NCI-H1436 (cell line): ENCODE measurements at places on chromosomes 6 and 20.
A peak's percentile ranks its signal among the peaks of the same experiment; 100 is the strongest.

GRCh38 chr6:43506171-43506570 is 4.0 kb downstream of the LRRC73 start:
- no peak for DNase-seq

- DNase-seq: no peak
Observed at GRCh38 chr6:106785298-106785697, 155.9 kb downstream of the QRSL1 start.

DNA sequence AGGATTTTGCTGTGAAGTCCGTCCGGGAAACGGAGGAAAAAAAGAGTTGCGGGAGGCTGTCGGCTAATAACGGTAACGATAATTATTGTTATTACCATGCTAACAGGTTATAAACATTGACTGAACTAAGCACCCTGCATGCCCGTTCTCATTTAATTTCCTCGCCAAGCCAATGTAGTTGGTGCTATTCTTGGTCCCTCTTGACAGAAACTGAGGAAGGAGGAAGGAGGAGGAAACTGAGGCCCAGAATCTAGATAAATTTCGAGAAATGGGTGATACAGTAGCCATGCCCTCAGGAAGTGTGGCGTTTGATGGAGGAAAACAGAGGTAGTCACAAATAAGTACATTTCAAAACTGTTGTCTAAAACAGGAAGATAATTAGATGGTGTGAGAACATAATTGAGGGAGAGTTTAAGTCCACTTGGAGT is 474 bp downstream of the TPX2 start:
- DNase-seq: no peak

GRCh38 chr20:59361411-59361810 is 61.0 kb downstream of the EDN3 start:
- no peak for DNase-seq

DNA sequence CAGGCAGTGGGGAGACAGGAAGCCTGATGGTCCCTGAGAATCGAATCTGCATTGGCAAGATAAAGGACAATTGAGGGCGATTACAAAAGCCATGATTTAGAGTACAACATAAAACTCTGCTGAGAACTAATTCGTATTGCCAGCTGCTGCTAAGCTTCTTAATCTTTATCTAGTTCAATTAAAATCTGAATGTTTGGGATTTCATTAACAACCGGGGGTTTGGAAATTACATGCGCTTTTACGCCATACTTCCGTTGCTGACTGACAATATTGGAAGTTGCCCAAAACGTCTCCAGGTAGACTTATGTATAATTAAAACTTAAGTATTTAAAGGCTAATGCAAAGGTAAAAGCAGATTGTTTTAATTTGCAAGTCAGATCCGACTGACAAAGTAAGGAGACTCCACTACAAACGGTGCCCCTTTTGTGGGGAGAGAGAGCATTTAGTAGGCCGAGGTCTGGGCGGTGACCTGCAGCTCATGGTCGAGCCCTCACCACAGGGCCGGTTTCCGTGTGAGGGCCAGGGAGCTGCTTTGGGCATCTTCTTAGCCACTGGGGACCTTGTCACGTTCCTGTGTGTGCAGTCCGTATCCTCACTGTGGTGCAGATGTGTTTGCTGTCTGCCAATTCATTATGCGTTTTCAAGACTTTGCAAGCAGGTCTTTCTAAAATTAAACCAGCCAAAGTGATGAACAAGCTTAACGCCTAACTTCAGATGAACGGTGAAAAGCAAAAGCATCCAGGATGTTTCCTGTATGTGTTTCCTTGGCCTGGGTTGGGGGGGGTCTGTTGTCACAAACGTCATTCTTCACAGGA is 49.9 kb downstream of the CDH4 start:
- no peak for DNase-seq

DNA sequence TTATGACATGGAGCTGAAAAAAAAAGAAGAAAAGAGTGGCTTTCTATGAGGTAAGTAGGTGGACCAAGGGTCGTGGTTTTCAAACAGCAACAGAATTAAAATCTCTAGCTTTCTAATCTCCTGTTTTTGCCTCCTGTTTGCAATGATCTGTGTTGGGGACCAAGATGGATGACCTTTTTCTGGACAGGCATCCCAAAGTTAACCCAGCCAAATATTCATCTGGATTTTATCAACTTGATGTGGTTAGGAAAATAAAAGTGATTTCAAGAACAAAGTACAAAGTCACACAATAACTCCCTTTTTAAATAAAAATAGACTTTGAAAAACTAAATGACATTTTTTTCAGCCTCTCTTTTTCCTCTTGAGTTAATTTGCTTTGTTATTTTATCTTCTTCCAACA is 282.1 kb upstream of the PRDM1 start:
- DNase-seq: no peak

GRCh38 chr6:37506479-37506878 is 6.8 kb upstream of the CCDC167 start:
- DNase-seq: no peak

GRCh38 chr6:36625158-36625919 is 31.2 kb downstream of the SRSF3 start:
- DNase-seq: no peak

GRCh38 chr20:421685-422250 is 13.7 kb downstream of the RBCK1 start:
- no peak for DNase-seq

DNA sequence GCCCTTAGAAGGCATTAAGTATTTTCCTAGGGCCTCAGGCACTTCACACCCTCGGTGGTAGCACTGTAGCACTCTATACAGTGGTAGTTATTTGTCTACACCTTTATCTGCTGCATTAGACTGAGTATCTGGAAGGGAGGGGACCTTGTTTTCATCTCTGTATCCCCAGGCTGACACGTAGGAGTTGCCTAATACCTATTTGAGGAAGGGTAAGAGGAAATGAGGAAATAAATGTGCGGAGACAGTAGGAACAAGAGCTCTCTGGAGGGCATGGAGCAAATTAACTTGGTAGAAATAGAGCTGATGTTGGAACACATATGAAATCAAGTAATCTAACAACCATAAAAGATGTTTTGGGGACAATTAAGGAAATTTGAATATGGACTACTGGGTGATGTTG is 3.9 kb downstream of the CNPY3 start:
- DNase-seq: no peak

DNA sequence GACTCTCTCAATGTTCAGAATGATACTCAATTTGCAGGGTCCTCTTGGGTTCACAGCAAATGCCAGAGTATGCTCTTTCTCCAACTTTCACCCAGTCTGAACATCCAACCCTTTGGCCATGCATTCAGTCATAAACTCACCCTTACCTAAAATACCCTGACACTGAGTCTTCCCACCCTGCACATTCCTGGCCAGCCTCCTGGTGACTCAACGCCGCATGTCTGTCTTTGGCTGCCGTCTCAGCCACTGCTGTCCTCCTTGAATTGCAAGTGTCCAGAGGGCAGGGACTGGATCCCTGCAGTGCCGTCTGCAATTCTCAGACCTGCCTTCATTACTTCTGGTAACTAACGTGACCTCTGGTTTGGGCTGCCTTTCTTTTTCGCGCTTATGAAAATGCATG is 593.4 kb downstream of the QKI start:
- DNase-seq: no peak

GRCh38 chr20:43513372-43513930 is 6.0 kb downstream of the L3MBTL1 start:
- no peak for DNase-seq

DNA sequence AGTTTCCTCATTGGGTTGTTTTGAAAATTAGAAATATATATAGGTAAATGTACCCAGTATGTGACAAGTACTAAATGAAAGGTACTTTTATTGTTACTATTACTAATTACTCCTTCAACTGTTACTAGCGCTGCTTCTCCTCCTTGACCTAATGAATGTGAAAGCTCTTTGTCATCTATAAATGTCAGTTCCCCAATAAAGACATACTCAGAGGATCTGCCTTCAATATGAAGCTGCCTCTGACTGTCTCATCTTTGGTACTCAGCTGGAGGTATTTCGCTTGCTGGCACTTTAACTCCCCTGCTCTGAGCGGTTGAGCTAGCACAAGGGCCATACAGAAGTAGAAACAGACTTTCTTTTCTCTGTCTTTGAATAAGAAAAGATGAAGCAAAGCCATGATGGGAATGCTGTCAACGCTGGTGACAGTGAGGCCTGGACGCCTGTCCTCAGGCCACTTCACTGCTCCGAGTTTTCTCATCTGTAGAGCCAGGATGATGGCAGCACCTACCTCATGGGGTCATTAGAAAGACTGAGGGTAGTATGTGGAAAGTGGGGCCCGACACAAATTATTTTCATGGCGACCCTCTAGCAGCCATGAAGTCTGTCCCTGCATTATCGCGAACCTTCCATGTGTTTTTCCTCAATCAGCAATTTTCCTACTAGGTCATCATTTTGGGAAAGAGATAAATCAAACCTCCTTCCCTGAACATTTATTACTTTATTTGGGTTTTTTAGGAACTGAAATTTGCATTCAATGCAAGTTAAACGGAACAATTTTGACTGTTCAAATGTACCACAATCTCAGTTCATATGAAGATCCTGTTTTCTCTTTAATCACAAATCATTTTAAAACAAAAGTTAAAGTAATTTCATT is 55.9 kb upstream of the SNX9 start:
- DNase-seq: no peak

GRCh38 chr20:63082308-63082938 is 75.7 kb upstream of the BHLHE23 start:
- no peak for DNase-seq

DNA sequence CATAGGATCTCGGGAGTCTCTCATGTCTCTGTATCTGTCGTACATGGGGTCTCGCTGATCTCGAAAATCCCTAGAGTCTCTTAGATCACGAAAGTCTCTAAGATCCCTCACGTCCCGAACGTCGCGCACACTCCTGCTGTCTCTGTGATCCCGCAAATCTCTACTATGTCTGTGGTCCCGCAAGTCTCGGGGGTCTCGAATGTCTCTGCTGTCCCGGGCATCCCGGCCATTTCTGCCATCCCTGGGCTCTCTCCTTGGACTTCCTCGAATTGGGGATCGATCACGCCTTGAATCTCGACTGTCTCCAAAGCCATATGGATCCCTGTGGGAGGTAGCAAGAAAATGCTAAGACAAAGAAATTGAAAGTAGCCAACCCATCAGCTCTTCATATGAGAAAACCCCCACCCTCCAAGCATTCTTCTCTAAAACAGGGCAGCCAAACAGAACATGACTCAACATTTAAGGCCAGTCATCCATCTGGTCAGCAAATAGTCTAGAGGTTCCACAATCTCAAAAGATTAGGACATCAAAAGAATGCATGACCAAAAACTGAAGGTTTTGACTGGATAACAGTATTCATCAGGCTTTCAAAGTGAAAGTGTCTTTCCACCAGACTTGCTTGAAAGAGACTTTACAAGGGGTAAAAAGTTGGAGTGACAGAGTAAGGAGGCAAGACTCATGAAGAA is 19.4 kb downstream of the NCOA5 start:
- no peak for DNase-seq

DNA sequence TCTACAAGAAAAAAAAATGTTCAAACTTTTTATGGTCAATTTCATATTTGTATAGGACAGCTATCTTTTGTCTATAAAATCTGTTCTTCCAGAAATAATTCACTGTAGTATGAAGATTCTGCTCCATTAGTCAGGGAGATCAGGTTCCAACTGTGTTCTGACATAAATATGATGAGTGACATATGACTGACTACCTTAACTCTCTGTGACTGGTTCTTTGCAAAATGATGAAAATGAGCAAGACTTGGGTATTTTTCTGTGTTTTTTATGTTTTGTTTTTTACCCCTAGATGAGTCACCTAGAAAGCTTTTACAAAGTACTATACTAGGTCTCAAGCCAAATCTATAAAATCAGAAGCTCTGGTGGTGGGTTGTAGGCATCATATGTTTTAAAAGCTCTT is 229.6 kb downstream of the MMUT start:
- DNase-seq: no peak

DNA sequence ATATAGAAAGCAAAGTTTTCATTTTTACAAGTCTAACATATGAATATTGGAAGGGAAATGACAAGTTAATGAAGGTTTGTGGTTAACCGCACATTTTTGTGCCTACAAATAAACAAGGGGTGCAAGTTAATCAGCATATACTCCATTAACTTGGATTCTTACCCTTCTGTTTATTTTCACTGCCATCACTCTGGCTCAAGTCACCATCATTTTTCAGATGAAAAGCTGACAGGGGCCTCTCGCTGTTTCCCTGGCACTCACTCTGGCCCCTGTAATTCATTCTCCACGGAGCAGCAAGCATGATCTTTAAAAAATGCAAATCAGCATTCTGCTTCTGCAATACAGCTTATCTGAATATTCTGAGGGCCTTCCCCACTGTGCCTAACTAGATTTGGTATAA is 29.8 kb downstream of the APCDD1L start:
- DNase-seq: no peak

GRCh38 chr6:37456816-37457560 is 24.0 kb downstream of the CMTR1 start:
- no peak for DNase-seq

GRCh38 chr6:37566111-37566949 is 66.6 kb upstream of the CCDC167 start:
- DNase-seq: peak; percentile 51

GRCh38 chr20:6007529-6008103 is 46.2 kb downstream of the LRRN4 start:
- no peak for DNase-seq

DNA sequence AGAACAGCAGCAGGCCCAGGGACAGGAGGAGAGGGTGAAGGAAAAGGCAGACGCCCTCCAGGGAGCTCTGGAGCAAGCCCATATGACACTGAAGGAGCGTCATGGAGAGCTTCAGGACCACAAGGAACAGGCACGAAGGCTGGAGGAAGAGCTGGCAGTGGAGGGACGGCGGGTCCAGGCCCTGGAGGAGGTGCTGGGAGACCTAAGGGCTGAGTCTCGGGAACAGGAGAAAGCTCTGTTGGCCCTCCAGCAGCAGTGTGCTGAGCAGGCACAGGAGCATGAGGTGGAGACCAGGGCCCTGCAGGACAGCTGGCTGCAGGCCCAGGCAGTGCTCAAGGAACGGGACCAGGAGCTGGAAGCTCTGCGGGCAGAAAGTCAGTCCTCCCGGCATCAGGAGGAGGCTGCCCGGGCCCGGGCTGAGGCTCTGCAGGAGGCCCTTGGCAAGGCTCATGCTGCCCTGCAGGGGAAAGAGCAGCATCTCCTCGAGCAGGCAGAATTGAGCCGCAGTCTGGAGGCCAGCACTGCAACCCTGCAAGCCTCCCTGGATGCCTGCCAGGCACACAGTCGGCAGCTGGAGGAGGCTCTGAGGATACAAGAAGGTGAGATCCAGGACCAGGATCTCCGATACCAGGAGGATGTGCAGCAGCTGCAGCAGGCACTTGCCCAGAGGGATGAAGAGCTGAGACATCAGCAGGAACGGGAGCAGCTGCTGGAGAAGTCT is 25.5 kb downstream of the C20orf173 start:
- no peak for DNase-seq
